ENCODE measurements at places on chromosomes 4 and X.

DNA sequence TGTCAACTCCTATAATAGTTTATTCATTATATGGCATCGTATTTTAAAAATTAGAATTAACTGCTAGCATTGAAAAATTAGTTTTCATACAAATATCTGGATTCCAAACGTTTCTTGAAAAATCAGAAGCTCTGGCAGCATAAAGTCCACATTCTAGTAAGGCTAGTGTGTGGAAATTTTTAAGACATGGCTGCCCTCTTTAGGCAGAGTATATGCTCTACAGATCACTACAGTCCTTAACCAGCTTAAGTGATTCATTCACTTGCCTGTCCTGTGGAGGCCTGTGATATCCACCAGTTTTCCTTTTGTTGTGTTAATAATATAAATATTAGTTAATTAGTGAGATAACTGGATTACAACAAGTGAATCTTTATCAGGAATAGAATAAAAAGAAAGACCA is 287.2 kb downstream of the OPHN1 start:
- H3K27ac ChIP-seq, result no peak overlapping the region
- H3K36me3 ChIP-seq, result no peaks in the 10 kb centered on the region
- no peaks in the 10 kb centered on the region for H3K4me1 ChIP-seq
- H3K4me3 ChIP-seq, result no peak overlapping the region
- H3K27me3 ChIP-seq, result no peaks in the 10 kb centered on the region

GRCh38 chr4:187666034-187666433 is 329.5 kb upstream of the ZFP42 start:
- no peak for DNase-seq
- no peak overlapping the region for H3K27ac ChIP-seq
- H3K4me1 ChIP-seq, result peaks cover 2% of the 10 kb centered on the region
- H3K36me3 ChIP-seq, result no peaks in the 10 kb centered on the region

DNA sequence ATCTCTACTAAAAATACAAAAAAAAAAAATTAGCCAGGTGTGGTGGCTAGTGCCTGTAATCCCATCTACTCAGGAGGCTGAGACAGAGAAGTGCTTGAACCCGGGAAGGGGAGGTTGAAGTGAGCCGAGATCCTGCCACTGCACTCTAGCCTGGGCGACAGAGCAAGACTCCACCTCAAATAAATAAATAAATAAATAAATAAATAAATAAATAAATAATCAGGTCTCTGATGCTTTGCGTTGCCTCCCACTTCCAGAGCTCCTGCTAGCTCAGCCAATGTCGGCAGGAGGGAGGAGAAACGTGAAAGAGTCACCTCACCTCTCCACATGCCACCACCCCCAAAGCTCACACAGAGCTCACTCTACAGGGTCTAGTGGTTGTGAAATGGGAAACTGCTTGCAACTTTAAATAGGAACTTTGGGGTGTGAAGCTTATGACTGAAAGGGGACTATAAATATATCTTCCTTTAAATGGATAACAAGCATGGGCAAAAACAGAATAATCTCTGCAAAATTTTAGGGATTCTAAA is 7.9 kb downstream of the SMIM31 start:
- no peak overlapping the region for H3K4me3 ChIP-seq

GRCh38 chr4:101334963-101335572 is 12.3 kb downstream of the PPP3CA start:
- H3K27me3 ChIP-seq, result no peaks in the 10 kb centered on the region
- H3K36me3 ChIP-seq, result no peaks in the 10 kb centered on the region
- no peaks in the 10 kb centered on the region for H3K4me1 ChIP-seq
- H3K27ac ChIP-seq, result no peak overlapping the region
- DNase-seq, result no peak

DNA sequence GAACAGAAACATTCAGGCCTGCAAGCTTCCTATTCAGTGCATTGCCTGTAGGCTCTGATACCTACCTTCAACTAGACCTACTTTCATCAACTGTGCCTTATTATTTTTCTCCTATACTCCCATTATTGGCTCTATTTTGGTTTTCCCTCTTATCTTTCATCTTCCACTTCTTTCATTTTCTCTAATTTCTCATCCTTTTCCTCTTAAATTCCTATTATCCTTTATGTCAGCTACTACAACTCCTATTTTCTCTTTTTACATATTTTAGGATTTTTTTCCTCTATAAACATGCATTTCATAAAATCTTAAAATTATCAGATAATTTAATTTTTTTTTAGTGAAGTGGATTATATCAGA is 61.6 kb upstream of the PRDM8 start:
- H3K36me3 ChIP-seq, result no peaks in the 10 kb centered on the region
- DNase-seq, result no peak
- no peak overlapping the region for H3K27ac ChIP-seq
- H3K4me1 ChIP-seq, result peaks cover 7% of the 10 kb centered on the region

Data from endodermal cell (in vitro differentiated cells).